ENCODE measurements at places on chromosomes 6 and 20.
A peak's percentile ranks its signal among the peaks of the same experiment; 100 is the strongest.

DNA sequence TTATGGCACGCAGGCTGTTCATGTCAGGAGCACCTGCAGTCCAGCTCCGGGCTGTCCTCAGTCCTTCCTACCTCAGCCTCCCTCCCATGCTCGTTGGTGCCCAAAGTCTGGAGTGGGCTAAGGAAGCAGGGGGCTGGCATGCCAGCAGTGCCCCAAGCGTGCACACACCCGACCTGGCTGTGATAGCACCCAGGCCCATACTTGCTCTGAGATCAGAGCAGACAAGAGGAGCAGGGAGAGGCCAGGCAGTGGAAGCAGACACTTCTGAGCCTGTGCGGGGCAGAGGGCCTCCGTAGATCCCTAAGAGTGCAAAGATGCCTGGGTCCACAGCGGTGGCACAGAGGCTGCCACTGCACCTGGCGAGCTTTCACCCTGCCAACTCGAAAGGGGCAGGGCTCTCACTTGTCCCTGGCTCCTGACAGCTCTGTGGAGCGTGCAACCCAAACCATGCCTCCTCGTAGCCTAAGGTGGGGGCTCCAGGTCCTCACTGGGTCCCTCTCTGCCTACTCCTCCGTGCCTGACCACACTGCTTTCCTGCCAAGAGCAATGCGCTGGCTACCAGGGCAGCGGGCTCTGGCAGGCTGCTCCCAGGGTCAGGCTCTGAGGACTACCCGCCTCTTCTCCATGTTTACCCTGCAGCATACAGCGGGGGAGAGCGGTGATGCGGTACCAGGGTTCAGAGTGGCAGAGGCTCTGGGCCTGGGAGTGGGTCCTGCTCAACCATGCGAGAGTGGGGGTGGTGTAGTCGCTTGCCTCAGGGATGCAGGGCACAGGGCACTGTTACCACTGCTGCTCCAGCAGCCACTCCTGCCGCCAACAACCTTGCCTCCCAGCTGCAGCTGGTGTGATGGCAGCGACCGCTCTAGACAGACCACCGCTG lies 59.5 kb downstream of the MANEA start:
- no peak overlapping the region for H3K27ac ChIP-seq
- H3K4me3 ChIP-seq: no peak overlapping the region
- H3K4me1 ChIP-seq: no peaks in the 10 kb centered on the region
- no peaks in the 10 kb centered on the region for H3K36me3 ChIP-seq
- no peaks in the 10 kb centered on the region for H3K27me3 ChIP-seq

DNA sequence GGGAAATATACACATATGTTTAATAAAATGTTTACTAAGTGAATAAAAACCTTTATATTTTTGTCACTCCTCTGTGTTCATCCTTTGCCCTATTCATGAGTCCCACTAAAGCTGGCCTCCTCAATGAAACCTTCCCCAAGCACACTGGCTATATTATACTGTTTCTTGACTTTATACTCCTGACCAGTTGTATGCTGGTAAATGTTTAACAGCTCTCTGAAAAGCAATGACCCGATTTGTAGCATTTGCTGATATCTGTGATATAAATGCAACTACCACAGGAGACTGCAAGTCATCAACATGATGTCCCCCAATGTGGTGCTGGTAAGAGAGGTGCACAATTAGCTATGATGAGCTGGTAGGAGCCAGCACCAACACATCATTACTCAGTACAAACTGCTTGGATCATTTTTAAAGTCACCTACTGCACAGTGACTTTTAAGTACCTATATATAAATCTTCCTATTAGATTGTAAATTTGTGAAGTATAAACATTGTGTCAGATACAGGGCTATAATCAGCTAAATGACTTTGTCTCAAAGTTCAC lies 64.6 kb upstream of the MCM9 start:
- H3K27ac ChIP-seq: no peak overlapping the region
- no peak for DNase-seq
- H3K4me3 ChIP-seq: no peak overlapping the region
- H3K4me1 ChIP-seq: no peaks in the 10 kb centered on the region
- H3K27me3 ChIP-seq: peaks cover 10% of the 10 kb centered on the region

GRCh38 chr20:16205507-16205906 lies 367.7 kb downstream of the KIF16B start:
- no peaks in the 10 kb centered on the region for H3K36me3 ChIP-seq
- no peak overlapping the region for H3K27ac ChIP-seq
- H3K4me3 ChIP-seq: no peak overlapping the region
- no peaks in the 10 kb centered on the region for H3K4me1 ChIP-seq
- no peak for DNase-seq
- no peaks in the 10 kb centered on the region for H3K27me3 ChIP-seq

GRCh38 chr20:52948491-52948890 lies 23.7 kb upstream of the TSHZ2 start:
- no peak overlapping the region for H3K4me3 ChIP-seq
- H3K27me3 ChIP-seq: peaks cover 35% of the 10 kb centered on the region
- no peaks in the 10 kb centered on the region for H3K36me3 ChIP-seq

- H3K4me3 ChIP-seq: no peak overlapping the region
- H3K36me3 ChIP-seq: peaks cover 4% of the 10 kb centered on the region
- H3K27ac ChIP-seq: no peak overlapping the region
- H3K4me1 ChIP-seq: peaks cover 48% of the 10 kb centered on the region
Measured at GRCh38 chr6:37525460-37526357, 26.0 kb upstream of the CCDC167 start.

DNA sequence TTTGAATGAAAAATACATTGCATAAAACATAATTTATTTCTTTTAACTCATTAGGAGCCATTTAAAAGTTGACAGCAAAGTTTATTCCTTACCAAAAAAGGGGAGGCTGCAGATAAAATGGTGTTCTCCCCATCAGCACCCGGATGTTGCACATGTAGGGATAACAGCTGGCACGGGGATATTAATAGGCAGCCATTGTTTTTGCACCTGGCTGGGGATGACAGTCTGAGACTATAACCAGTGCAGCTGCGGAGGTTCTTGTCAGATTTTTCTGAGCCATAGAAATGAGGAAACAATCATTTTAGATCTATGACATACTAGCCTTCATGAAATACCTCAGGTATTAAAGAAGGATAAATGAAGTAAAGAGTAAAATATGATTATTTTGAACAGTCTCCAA lies 20.1 kb upstream of the HECA start:
- DNase-seq: no peak
- H3K27me3 ChIP-seq: no peaks in the 10 kb centered on the region
- H3K36me3 ChIP-seq: peaks cover 6% of the 10 kb centered on the region

DNA sequence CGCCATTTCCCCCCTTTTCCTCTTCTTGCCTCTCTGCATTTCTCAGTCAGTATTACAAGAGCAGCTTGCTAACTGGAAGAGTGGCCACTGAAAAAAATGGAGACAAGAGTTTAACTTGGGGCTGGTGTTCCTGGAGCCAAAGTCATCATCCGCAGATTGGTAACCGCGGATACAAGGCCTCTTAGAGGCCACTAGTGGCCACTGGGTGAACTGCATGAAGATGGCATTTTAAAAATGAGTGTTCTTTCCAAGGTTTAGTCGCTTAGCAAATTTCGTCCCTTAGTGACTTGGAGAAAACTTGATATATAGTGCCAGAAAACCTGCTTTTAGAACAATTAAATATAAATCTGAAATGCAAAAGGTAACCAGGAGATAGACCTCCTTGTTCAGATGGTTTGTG lies 4.8 kb downstream of the F13A1 start:
- H3K4me1 ChIP-seq: peaks cover 6% of the 10 kb centered on the region
- H3K27me3 ChIP-seq: peaks cover 72% of the 10 kb centered on the region
- DNase-seq: no peak
- no peaks in the 10 kb centered on the region for H3K36me3 ChIP-seq
- H3K4me3 ChIP-seq: no peak overlapping the region
- no peak overlapping the region for H3K27ac ChIP-seq

- H3K4me3 ChIP-seq: no peak overlapping the region
- no peak for DNase-seq
- peaks cover 6% of the 10 kb centered on the region for H3K4me1 ChIP-seq
- no peak overlapping the region for H3K27ac ChIP-seq
- H3K36me3 ChIP-seq: peaks cover 4% of the 10 kb centered on the region
Measured at GRCh38 chr20:17518339-17519052, 12.7 kb downstream of the BFSP1 start.

DNA sequence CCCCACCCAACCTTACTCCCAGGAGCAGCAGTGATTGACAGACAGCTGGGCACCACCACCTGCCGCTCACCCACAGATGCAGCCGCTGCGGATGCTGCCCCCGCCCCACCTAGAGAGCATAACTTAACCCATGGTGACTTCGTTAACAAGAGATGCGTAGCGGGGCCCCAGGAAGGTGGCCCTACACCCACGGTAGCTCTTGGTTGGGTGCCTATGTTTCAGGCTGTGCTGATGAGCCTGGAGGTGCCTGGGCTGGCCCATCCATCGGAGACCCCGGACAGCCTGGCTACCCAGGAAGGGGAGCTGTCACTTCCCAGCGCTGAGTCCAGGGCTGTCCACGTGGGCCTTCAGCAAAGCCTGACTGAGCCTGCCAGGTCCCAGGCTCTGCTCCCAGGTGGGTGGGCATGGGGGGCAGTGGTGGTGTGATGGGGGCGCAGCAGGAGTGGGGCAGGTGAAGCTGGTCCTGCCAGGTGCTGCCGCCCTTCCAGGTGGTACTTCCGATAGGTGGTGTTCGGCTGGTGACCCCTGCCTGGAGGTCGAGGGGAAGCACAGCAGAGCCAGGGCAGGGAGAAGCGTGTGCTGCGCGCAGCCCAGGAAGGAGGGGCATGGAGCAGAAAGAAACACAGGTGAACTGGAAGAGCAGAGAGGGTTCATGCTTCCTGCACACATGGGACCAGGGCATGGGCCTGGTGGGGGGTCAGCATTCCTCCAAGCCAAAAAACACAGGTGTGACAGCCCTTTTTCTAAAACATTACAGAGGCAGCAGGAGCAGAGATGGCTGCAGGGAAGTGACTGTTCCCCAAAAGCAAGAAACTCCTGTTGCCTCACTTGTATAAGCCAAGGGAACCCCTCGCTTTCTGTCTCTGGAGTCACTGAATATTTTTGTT lies 56.9 kb downstream of the SYNJ2 start:
- no peak for DNase-seq
- no peaks in the 10 kb centered on the region for H3K27me3 ChIP-seq
- H3K36me3 ChIP-seq: peaks cover 4% of the 10 kb centered on the region
- no peak overlapping the region for H3K27ac ChIP-seq
- H3K4me1 ChIP-seq: peaks cover 8% of the 10 kb centered on the region
- no peak overlapping the region for H3K4me3 ChIP-seq

- H3K4me1 ChIP-seq: no peaks in the 10 kb centered on the region
- H3K27me3 ChIP-seq: peaks cover 42% of the 10 kb centered on the region
- no peaks in the 10 kb centered on the region for H3K36me3 ChIP-seq
- H3K4me3 ChIP-seq: no peak overlapping the region
- no peak for DNase-seq
- no peak overlapping the region for H3K27ac ChIP-seq
Measured at GRCh38 chr6:110554966-110555460, 78.6 kb upstream of the SLC22A16 start.

DNA sequence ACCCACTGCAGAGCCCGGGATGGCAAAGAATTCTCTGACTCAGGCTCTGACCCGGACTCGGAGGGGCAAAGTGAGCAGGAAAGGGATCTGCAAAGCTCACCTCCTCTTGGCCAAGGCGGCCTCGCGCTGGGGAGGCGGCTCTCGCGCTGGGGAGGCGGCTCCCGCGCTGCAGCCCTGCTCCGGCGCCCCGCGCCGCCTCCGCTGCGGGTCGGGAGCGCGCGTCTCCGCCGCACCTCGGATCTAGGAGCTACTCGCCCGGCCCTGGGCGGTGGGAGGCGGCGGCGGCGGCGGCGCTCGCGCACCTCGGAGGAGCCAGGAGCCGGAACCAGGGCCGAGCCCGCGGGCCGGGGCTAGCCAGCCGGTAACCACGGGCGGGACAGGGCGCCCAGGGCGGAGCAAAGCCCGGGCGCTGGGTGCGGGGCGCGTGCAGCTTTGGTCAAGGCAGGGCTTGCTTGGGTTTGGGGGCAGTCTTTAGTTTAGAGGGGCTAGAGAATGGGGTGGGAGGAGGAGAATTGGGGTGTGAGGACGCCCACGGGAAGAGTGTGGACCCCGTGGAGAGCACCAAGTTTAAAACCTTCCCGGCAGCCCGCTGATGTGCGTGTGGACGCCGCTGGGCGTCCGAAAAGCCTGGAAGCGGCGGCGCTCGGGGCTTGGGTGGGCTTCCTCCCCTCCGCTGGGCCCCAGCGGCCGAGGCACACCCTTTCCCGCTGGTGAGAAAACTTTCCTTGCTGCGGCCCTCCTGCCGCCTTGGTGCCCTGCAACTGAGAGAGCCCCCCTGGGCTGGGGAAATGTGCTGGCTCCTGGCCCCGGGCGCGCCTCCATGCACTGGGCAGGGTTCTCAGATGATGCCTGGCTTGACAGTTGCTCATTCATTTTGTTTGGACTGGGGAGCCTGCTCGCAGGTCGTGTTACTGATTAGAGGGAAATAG lies at the start of gene MRAP2:
Gene MRAP2, plus strand, starts transcription at position 250 of the 929 bp plus-strand sequence. CDS start 21,547 bp downstream, outside the sequence.
- no peak within 1 kb of the TSS for H3K4me3 ChIP-seq
- no peak within 1 kb of the TSS for H3K27ac ChIP-seq
- H3K4me1 ChIP-seq: no peaks in the 10 kb centered on the region
- H3K27me3 ChIP-seq: peaks cover 68% of the 10 kb centered on the region

DNA sequence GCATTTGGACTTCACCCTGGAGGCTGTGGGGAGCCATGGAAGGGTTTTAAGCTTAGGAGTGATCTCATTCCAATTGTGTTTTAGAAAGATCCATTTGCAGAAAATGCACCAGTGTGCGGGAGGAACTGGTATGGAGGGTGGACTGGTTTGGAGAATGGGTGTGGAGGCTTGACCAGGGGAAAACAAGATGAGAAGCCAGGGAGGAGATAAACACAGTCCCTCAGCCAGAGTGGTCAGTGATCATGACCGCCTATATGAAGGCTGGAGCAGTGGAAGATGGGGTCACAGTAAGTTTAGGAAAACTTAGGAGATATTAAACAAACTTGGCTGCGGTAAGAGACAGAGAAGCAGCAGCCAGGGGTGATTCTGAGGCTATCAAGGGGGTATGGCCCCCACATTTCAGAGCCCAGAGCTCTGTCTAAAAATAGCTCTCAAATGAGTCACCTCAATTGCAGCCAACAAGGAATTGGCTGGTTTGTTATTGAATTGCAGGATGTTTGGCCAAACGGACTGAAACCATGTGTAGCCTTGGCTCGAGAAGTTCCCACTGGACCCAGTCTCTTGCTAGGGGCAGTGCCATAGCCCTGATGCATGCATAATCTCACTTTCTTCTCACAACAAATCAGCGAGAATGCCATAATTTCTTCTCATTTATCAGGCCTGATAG lies 159.9 kb upstream of the TOP1 start:
- no peak overlapping the region for H3K4me3 ChIP-seq
- H3K27ac ChIP-seq: peak overlapping the region; percentile 32
- H3K36me3 ChIP-seq: no peaks in the 10 kb centered on the region

DNA sequence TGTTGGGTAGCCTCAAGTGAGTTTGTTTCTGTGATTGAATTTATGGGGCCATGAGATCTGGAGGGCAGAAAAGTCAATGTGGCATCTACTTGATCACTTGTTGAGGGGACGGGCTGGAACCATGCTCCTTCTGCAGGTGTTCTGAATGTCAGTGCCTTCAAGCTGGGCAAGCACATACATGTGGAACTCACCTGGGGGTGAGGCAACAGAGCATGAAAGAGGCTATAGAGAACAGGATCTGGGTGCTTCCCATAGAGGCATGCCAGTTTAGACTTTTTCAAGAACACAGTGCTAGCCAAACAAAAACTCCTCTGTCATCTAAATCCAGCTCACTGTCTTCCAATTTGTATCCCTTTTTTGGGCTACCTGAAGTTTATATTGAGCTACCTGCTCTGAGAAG lies 77.8 kb upstream of the SLC35B3 start:
- DNase-seq: no peak
- no peaks in the 10 kb centered on the region for H3K36me3 ChIP-seq
- no peak overlapping the region for H3K4me3 ChIP-seq
- no peaks in the 10 kb centered on the region for H3K27me3 ChIP-seq
